ENCODE measurements at places on chromosomes 1 and 21.

DNA sequence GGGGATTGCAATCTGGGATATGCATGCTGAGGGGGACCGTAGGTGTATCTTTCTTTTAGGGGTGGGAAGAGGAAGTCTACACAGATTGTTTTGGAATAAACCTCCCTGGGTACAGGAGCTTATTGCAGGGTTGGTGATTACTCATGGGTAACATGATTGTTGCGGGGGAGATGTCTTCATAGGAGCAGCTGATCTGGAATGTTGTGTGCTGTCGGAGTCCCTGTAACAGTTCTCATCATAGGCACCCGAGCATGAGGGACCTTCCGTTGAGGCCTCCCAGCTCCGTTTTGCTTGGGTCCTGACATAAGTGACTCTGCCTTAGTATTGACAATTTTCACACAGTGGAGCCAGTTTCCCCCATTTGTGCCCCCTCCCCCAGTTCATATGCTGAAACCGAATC, 4.2 kb upstream of the PRXL2B start:
- H3K4me3 ChIP-seq, result no peak overlapping the region
- peaks cover 6% of the 10 kb centered on the region for H3K4me1 ChIP-seq
- H3K36me3 ChIP-seq, result no peaks in the 10 kb centered on the region

- H3K36me3 ChIP-seq, result no peaks in the 10 kb centered on the region
- no peak overlapping the region for H3K27ac ChIP-seq
- no peak overlapping the region for H3K4me3 ChIP-seq
- DNase-seq, result no peak
- H3K27me3 ChIP-seq, result no peaks in the 10 kb centered on the region
These were observed 565 bp downstream of the TFF1 start for GRCh38 chr21:42365770-42366169.

- no peaks in the 10 kb centered on the region for H3K36me3 ChIP-seq
- no peak overlapping the region for H3K4me3 ChIP-seq
- no peaks in the 10 kb centered on the region for H3K27me3 ChIP-seq
- H3K27ac ChIP-seq, result no peak overlapping the region
- no peaks in the 10 kb centered on the region for H3K4me1 ChIP-seq
These were observed 51.1 kb downstream of the CD247 start for GRCh38 chr1:167467126-167467710.

DNA sequence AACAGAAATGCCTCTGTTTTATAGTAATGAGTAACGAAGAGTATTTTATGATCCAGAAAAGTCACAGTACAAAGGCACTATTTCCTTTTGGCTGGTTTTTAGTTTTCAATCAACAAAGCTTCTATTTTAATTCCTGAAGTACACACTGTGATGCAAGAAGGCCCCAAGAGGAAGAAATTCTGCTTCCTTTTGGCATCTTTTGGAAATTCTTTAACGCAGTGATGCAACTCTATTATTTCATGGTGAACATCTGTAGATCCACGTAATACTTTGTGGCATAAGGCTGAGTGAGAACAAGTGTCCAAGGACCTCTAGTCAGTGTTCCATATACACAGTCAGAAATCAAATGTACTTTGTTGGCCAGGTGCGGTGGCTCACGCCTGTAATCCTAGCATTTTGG, 137.5 kb downstream of the TGFB2 start:
- DNase-seq, result no peak
- no peak overlapping the region for H3K4me3 ChIP-seq
- H3K27ac ChIP-seq, result no peak overlapping the region

Data from Caco-2 (cell line).